Stimulated activated CD8-positive, alpha-beta memory T cell treated with anti-CD3 and anti-CD28 coated beads, Interleukin-2, amount 100 ng/mL, for 1 hour (primary cell): ENCODE measurements at places on chromosomes 3 and 15.

GRCh38 chr15:29054171-29055045, 168.6 kb downstream of the APBA2 start:
- DNase-seq, result no peak

- DNase-seq, result no peak
These were observed 3.1 kb upstream of the CXCR6 start for GRCh38 chr3:45940004-45940780.

DNA sequence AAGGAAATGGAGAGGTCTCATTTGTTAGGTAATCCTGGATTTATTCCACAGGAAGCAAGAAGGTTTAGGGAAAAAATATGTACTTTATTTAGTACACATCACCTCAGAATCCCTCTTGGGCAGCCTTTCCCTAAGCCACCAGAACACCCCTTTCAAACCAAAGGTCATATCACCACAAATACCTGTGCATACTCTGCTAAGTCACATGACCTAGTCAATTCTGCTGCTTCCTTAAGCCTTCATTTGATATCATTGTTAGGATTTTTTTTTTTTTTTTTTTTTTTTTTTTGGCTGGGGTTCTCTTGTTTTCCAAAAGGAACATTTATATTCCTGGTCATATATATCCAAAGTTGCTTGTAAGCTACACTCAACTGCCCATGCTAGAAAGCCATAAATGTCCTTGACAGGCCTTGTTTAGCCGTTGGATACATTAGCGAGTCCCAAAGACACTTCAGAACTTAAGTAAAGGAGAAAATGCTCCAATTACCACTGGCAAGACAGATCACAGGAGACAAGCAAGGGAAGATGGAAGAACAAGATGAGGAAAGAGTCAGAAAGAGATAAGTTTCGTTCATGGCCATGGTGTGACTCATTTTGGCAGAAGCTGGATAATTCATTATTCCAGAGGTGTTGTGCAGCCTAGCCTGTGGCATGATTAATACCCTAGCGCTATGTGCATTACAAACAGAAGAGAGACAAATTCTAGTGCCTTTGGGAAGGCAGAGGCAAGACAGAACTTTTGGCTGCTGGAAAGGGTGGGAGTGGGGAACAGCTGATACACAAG, 155.6 kb upstream of the SLC2A2 start:
- no peak for DNase-seq

- no peak for DNase-seq
These were observed 96.7 kb upstream of the PTPRG start for GRCh38 chr3:61464518-61465140.

- DNase-seq, result no peak
These were observed 109.3 kb upstream of the SCN10A start for GRCh38 chr3:38925351-38925750.

GRCh38 chr15:49223536-49224274, 53.7 kb downstream of the GALK2 start:
- DNase-seq, result no peak

DNA sequence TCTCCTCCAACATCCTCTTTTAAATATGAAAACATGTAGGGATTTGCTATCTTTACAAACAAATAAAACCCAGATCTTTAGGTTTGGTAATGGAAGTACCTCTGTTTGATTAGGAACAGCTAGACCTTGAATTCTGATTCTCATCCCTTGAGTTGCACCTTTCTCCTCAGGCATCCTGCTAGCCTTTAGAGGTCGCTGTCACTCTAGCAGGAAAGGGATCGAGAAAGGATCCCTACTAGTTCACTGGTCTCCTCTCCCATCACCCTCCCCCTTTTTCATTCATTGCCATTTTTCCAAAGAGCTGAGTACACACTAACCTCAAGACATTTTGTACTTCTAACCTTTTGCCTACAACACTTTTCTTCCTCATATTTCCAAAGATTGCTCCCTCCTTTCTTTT, 569.8 kb downstream of the RBMS3 start:
- DNase-seq, result no peak

DNA sequence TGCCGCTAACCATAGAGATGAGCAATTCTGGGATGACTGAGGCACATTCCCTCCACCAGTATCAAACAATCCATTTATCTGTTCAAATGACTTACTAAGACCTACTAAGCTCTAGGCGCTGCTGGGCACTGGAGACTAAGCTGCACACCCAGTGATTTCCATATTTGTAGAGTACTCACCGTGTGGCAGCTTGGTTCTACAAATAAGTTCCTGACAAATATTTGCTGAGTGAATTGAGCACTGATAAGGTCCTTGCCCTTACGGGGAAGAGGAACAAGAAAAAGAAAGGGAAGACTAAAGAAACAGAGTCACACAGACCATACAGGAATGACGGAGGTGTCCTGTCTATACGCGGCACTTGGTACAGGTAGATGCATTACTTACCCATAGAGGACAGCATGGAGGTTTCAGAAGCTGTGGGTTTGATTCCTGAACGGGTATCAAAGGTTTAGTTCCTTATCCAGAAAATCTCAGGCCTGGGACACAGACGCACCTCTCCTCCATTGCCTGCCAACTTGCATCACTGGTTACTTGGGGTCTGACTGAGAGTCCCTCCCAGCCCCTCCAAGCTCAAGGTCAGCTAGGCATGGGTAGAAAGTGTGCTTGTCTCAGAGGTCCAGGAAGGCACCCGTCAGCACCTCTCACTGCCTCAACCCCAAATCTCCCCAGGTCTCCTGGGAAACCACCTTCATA, 298.6 kb upstream of the LYSMD4 start:
- DNase-seq, result no peak

- DNase-seq, result no peak
These were observed 8.7 kb downstream of the SECISBP2L start for GRCh38 chr15:49037546-49037940.

DNA sequence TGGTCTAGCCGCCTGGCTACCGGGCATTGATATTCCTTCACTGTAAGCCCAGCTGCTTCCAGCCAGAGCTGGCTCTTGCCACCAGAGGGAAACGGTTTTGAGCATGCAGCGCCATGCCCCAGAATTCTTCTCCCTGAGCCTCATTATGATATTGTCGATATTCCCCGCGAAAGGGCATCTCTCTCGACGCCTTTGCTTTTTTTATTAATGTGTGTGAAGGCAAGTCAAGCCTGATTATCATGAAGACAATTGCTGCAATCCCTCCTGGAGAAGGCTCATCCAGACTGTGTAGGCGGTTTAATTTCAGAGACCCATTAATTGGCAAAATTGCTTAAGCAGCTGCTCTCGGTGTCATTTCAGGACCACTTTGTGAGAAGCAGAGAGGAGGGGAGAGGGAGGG, 321.2 kb upstream of the TLE3 start:
- no peak for DNase-seq

GRCh38 chr3:105137911-105138310, 228.8 kb upstream of the ALCAM start:
- DNase-seq, result no peak

GRCh38 chr3:110318108-110318507, 753.5 kb upstream of the NECTIN3 start:
- DNase-seq, result no peak

DNA sequence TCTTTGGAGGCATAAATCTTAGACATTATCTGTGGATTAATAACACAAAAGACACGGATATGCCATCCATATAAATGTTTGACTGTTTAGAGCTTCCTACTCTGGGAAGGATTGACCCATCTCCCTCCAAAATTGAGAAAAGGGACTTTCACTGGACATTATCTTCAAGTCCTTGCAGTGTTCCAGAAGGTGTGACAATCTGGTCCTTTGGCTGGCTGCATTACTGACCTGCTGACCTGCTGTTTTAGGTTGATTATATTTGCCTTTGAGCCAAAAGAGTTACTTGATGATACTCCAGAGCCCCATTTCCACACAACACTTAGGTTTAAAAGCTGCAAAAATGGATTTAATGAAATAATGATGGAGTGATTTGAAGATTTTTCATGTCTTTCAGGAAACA, 504.6 kb downstream of the LPP start:
- no peak for DNase-seq

DNA sequence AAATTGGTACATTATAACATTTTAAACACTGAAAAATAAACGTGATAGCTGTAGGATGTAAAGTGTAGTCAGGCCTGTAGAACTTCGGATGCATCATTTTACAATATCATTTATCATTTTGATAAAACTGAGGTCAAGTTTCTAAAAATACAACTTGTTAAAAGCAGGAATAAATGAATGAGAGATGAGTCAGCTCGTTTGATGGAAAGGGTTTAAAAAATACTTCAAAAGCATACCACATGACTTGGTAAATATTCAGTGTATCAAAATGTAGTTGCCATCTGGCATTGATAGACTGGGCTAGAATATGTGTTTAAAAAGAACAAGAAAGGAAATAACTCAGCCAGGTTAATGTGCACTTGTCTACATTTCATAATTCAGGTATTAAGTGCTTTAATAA, 357.0 kb downstream of the TIGIT start:
- no peak for DNase-seq

- no peak for DNase-seq
These were observed 1.1 kb downstream of the CHCHD4 start for GRCh38 chr3:14123308-14124222.

- no peak for DNase-seq
These were observed 756 bp upstream of the CAMK2N2 start for GRCh38 chr3:184261854-184262763.

GRCh38 chr3:52845157-52845556, 10.3 kb upstream of the MUSTN1 start:
- no peak for DNase-seq

GRCh38 chr3:29227307-29227706, 53.6 kb upstream of the RBMS3 start:
- DNase-seq, result no peak

DNA sequence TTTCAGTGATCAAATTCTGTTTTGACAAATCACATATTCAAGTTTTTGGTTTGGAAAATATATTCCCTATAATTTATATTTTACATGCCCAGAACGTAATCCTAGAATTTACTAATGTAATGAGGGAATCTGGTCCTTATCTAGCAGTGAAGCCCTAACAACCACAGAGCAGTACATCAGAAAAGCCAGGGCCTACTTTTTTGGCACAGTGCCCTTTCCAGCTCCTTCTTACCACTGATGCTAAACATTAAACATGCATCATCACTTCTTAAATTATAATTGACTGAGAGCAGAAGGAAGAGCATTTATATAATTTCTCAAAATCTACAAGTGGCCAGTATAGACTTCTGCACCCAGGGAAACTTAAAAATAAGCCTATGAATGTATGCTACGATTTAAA, 66.7 kb downstream of the FBXL22 start:
- DNase-seq, result no peak

GRCh38 chr3:37546876-37547275, 314.8 kb upstream of the CTDSPL start:
- no peak for DNase-seq

DNA sequence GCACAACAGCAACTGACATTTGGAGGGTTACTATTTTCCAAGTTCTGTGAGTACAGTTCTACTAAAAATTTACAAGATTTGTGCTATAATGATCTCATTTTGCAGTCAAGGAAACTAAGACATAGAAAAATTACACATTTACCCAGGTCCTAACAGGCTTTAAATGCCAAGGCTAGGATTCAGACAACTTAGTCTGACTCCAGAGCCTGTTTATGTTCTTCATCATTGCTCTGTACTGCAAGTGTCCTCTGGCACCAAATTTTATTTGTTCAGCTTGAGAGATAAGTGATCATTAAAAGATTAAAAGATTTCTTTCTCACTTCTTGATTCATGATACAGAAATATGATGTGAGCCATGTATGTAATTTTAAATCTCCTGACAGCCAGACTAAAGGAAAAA, 290.8 kb downstream of the UBE2E2 start:
- no peak for DNase-seq

DNA sequence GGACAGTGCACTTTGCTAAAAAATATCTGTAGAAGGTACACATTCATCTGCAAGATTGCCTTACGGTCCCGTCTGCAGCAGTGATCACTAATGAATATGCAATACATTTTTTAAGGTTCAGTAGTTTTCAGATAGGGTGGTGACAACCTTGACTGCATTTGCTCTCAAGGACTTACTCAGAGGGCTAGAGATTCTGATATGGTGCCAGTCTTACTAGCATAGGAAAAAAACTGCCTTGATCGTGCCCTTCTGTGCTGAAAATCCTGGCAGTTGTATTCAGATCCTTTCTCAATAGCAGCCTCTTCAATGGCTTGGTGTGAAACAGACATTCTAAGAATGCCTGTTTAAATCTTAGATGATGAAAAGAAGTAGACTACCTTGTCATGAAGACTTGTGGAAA, 411.9 kb upstream of the CCDC54 start:
- no peak for DNase-seq

GRCh38 chr3:134064081-134064480, 34.4 kb upstream of the SLCO2A1 start:
- no peak for DNase-seq

GRCh38 chr15:78880242-78880533, 7.5 kb downstream of the MORF4L1 start:
- no peak for DNase-seq

- no peak for DNase-seq
These were observed 5.7 kb downstream of the DNAH12 start for GRCh38 chr3:57538465-57538864.

GRCh38 chr3:179837374-179837773, 184.5 kb downstream of the USP13 start:
- no peak for DNase-seq

DNA sequence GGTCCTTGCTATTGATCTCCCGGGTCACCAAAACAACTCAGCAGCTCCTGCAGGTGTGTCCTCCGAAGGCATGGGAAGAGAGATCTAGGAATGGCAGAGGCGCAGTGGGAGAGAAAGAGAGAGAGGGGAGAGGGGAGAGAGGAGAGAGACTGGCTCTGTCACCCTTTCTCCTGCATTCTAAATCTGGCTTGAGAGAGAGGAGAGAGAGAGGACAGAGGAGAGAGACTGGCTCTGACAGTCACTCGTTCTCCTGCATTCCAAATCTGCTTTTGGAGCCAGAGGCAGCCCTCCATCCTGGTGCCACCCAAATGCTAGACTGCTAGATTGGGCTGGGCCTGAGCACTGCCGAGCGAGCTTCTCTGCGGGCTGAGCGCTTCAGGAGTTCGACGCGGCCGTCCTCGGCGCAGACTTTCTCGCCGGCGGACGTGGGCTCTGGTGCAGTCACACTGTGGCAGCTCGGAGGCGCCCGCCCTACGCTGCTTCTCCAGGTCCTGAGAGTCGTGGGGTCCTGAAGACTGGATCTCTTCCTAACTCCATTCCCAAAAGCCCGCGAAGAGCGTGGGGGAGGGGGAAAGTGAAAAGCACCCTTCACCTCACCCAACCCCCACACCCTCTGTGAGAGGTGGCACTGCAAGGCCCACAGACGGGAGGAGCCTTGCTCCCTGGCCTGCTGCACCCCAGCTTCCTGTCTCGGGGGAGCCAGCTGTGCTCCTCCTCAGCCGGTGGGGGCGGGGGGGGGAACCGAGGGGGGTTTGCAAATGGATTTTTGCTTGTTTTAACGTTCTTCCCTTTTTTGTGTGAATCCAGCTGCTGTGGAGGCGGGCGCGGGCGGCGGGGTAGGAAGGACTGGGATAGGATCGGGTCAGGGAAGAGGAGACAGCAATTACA, 222.3 kb downstream of the MEIS2 start:
- no peak for DNase-seq

DNA sequence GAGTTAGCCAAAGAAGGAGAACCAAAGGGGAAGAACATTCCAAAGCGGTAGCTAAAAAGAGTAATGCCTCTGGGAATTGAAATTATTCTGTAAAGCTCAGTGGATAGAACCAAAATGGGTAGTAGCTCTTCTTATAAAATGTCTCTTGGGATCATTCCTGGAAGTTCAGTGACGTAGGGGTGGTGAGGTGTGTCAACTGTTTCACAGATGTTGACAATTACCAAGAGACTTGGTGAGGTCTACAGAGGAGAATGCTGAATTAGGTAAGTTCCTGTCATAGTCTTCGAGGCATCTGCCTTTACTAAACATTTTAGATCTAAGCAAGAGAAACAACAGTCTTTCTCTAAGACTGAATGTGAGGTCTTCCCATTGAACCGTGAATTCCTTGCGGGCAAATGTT, 67.8 kb downstream of the TPRG1 start:
- DNase-seq, result no peak
